ENCODE measurements at places on chromosomes 3 and 15.

- DNase-seq: no peak
Measured at GRCh38 chr3:62546266-62546665, 172.9 kb upstream of the FEZF2 start.

- DNase-seq: no peak
Measured at GRCh38 chr3:183291497-183292031, 38.5 kb downstream of the B3GNT5 start.

DNA sequence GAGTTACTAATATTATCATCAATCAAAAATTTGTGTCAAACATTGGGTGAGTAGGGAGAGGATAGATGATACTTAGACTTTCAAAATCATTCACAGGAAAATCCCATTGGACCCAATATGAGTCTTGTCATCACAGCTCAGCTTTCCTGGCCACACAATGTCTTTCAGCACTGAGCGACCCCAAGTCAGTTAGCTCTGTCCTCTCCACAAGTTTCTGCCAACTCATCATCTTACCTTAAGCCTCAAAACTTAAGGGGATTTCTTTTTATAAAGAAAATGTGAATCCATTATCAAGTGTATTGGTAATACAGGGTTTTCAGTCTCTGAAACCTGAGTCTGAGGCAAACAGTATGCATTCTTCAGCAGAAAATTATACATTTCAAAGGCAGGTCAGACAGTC, 55.8 kb downstream of the SUMF1 start:
- DNase-seq: no peak

DNA sequence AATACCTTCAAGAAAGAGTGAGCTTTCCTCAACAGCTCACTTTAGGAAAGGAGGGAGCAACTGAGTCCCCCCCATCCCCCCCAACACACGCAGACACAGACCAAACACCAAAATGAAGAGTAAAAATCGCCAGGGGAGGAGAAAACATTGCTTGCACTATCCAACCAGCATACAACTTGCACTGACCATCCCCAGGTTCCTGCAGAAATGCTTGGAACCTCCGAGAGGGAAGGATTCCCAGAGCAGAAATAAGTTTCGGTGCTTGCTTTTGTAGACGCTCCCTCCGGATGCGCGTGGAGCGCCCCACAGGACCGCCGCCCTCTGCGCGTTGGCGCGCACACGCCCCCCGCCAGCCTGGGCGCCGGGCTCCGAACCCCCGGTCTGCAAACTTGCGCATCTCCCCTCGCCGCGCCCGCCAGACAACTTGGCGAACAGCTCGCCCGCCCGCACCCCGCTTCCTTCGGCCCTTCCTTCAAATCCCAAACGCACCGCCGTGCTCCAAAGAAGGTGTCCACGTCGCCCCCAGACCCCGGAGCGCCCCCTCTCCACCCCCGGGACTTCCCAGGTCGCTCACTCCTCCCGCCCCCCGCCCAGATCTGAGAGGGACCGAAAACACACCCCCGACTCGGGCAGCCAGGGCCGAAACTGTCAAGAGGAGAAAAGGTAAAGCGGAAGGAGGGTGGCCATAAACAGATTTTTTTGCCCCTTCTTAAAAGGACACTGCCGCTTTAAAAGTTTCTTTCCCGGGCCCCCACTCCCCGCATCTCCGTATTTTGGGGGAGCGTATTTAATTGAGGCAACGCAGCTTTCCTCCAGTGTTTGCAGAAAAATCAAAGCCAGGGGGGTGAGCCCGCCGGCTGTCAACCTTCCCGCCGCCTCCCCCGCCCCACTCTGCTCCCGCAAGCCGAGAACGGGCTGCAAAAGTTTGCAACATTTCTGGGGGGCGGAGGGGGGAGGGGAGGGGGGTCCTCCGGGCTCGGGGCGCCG, 859 bp downstream of the RORA start:
- DNase-seq: peak; percentile 6

DNA sequence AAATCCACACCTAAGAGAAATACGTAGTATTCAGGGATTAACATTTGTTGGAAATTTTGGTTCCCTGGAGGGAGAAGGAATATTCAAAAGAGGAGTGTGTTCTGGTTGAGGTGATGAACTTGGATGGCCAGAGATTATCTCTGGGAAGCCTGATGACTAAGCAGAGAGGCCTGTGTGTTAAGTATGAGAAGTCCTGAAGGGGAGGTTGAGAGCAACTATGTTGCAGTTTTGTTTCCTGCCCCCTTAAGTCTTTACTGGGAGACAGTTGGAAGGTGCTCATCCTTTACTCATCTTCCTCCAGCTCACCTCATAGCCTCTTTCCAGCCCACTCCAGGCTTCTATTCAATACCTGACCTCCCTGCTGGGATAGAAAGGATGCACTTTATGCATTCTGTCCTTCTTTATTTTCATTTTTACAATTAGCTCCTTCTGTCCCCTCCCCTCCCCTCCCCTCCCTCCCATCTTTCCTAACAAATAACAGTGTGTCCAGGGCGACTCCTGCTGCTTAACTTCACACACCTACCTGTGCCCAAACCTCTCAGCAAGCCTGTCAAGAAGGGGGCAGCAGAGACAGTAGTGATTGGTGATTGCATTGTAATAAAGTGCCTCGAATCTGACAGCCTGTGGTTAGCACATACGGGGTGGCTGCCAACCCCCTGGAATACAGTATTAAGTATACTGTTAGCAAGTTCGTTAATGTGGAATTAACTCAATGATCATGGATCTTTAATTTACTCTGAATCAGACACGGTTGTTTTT, 11.9 kb downstream of the RAP2B start:
- DNase-seq: no peak

- no peak for DNase-seq
Measured at GRCh38 chr3:157093096-157093495, 66.9 kb downstream of the CCNL1 start.

DNA sequence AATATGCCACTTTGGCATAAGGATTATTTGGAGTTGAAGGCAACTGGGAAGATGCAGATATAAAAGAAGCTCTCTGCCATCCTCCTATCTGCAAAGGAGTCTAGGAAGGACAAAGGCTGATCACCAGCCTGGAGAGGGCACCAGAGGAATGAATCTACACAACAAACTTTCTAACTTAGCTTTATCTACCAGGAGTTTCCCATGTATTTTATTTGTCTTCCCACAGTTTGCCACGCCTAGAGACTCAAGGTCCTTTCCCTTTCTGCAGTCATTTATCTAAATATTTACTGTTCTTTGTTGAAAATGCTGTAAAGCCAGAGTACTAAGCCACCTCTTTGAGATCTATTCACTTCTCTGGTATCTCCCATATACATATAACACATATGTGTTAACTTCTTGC, 32.2 kb downstream of the GPR176 start:
- DNase-seq: no peak

GRCh38 chr3:68874551-68875348, 57.6 kb downstream of the TAFA4 start:
- DNase-seq: no peak

DNA sequence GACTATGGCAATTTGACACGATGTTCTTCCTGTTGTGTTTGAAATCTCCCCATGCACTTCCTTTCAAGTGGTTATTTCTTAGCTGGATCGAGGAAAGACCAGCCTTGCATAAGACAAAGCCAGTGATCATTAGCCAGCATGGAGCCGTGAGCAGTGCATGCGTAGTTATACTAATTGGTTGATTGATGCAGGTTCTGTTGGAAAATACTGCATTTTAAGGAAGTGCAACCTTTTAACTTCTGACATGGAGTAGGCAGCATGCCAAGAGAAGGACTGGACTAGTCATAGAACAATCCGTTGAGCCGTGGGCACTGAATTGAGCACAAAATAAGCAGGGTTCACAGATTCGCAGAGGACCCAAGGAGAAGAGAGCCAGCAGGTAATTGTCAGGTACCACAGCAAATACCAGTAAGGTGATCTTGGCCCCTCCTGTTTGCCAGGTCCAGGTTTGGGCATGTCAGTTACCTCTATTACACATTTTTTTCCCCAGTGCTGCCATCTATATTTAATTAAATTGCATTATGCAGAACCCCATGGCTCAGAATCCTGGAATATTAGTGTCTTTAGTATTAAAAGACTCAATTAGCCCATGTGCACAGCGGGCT, 29.0 kb upstream of the BCL6 start:
- no peak for DNase-seq
